EL (cell line): ENCODE measurements at places on chromosomes 7 and 10.

GRCh38 chr7:43572516-43573049 is 10.3 kb upstream of the STK17A start:
- DNase-seq, result peak; percentile 98

DNA sequence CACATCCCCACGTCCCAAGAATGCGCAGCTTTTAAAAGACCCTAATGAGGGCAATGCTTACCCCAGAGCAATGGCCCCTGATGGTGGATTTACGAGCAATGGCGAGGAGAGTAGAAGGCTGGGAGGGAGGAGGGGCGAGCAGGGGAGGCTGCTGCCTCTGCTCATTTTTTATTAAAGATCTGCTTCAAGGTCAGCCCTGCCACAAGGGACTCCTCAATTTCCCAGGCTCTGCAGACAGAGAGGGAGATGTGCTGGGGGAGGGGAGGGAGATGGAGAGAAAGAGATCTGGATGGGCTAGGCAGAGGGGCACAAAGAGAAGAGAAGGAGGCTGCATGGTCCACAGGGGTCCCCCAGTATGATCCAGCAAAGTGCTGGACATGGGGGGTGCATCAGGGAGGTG is 7.8 kb upstream of the SRRM3 start:
- no peak for DNase-seq

DNA sequence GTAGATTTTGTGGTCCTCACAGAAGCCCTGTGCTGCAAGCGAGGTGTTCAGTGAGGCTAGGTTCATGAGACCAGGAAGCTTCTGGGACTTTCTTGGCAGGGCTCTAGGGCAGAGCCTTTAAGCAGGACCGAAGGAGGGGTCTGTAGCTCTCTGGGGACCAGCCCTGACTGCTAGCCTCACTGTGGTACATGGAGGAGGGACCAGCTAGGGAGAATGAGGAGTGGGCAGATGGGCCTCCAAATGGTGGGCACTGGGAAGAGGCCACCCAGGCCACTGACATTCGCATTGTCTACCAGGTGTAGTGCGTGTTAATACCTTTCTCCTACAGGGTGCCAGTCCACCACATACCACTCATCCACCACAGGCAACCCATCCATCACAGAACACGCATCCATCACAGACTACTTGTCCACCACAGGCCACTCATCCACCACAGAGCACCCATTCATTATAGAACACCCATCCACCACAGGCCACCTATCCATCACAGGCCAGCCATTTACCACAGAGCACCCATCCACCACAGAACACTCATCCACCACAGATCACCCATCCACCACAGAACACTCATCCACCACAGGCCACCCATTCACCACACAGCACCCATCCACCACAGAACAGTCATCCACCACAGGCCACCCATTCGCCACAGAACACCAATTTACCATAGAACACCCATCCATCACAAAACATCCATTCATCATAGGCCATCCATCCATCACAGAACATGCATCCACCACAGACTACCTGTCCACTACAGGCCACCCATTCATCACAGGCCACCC is 31.6 kb upstream of the ZNF488 start:
- DNase-seq, result no peak

DNA sequence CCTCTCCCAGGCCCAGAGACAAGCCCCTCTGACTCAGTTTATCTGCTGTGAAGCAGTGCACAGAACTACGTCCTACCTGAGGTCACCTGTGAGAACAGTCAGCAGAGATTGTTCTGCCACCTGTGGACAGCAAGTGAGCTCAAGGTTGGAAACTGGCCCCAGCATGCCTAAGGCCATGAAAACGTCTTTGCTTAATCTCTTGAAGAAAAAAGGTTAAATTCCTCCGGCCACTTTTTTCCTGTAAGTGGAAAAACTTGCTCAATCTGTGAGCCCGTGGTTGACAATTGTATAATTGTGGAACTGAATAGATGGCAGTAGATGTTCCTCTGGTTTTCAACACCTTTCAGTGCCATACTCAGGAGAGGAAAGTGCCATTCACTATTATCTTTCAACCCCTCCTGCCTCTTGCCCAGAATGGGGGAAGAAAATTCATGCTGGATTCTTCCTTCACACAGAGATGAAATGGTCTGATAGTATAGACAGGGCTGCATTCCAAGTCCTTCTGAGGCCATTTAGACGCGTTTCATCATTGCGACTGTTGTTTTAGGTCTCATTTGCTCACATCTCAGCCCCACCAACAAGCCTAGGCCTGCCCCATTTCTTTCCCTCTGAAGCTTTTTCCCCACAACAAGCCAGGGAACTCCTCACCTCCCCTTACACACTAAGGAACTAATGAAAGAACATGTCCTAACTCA is 292.9 kb downstream of the FZD1 start:
- no peak for DNase-seq

GRCh38 chr7:25250386-25250785 is 22.1 kb upstream of the NPVF start:
- no peak for DNase-seq

GRCh38 chr10:88149906-88150305 is 286.5 kb downstream of the PTEN start:
- DNase-seq, result peak; percentile 54

- no peak for DNase-seq
Measured at GRCh38 chr7:102914585-102914984, 1.8 kb downstream of the LRRC17 start.

DNA sequence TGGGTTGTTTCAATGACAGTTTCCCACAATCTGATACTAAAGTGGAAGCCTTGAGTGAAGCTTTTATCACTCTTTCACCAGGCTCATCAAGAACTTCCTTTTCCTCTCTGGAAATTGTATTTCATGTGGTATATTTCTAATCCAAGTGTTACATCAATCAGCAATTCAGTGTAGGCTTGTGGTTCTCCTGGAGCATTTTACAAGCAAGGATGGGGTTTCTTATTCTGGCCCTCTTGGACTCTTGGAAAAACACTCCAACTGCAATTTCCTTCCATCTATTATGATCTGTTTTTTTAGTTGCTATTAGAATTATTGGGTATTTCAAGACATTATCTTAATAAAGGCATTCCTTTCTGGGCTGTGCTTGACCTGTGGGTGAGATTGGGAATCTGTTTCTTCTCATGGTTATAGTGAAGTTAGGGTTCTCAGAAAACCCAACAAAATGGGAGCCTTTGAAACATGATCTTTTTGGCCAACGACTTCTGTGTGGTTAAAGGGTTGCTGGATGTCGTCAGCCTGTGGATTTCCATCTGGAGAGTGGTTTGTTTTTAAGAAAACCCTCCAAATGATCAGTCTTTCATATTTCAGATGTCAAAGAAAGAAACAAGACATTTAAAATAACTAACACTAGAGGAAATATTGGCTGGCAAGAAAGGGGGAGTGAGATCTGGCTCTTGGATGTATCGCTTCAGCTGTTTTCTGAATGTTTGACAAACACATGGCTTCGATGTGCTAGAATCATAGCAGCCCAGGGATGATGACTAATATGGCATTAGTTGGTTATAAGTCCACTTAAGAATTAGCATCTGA is 540.2 kb downstream of the LRMDA start:
- DNase-seq, result peak; percentile 6

- DNase-seq, result no peak
Measured at GRCh38 chr10:932589-932988, 1.1 kb upstream of the LARP4B start.

DNA sequence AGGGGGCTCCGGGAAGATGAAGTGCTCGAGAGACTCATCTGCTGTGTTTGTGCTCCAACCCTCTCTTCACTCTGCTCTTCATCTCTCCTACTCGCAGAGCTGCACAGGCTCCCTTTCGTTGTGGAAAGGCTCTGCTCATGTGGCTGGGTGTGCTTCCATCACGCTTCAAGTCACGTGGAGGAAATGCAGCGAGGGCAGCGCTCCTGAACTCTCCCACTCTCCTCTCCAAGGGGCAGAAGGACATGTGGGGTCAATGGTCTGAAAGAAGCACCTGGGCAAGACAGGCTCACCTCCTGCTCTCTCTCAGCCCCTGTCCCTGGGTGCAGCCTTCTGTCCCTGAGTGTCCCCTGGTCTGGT is 72.6 kb downstream of the USP6NL start:
- no peak for DNase-seq

GRCh38 chr10:131660427-131660826 is 240.4 kb upstream of the PPP2R2D start:
- DNase-seq, result no peak

GRCh38 chr7:2068693-2069471 is 163.9 kb downstream of the MAD1L1 start:
- no peak for DNase-seq

DNA sequence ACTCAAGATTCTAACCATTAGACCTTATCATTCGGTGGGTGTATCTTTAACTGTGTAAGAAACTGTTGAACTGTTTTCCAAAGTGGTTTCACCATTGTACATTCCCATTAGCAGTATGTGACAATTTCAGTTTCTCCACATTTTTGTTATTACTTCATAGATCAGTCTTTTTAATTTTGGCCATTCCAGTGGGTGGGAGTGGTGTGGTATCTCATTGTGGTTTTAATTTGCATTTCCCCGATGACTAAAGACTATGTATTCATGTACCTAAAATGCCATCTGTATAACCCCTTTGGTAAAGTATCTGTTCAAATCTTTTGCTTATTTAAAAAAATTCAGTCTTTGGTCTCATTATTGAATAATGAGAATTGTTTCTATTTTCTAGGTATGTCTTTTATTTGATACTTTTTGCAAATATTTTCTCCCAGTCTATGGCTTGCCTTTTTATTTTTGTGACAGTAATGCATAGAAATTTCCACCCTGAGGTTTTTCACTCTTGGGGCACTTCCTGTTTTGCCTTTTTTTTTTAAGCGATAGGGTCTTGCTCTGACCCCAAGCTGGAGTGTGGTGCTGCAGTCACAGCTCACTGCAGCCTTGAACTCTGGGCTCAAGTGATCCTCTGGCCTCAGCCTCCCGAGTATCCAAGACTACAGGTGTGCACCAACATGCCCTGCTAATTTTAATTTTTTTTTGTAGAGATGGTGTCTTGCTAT is 141.1 kb upstream of the ITGB1 start:
- DNase-seq, result peak; percentile 67

GRCh38 chr10:59517341-59517899 is 155.1 kb upstream of the FAM13C start:
- no peak for DNase-seq

GRCh38 chr10:69409176-69409495 is 7.6 kb downstream of the TACR2 start:
- no peak for DNase-seq

DNA sequence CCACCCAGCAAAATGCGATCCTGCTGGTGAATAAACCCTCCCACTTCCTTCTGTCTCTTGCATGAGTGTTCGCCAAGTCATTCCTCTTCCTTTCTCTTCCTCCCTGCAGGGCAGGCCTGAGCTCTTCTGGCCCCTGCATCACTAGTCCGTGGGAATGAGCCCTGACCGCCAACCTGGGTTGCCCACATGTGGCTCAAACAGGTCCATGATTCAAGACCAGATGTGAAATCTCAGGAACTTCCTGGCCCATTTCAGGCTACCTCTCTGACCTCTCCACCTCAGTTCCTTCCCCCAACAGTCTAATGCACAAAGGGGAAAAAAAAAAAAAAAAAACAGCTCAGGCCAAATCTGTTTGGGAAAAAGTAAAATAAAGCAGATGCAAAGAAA is 5.4 kb upstream of the YWHAG start:
- peak; percentile 73 for DNase-seq

GRCh38 chr7:149846021-149846420 is 7.8 kb downstream of the ZNF862 start:
- no peak for DNase-seq

- DNase-seq, result no peak
Measured at GRCh38 chr10:63441404-63441803, 24.4 kb downstream of the JMJD1C start.

GRCh38 chr10:43885842-43886241 is 237.2 kb upstream of the ZNF32 start:
- no peak for DNase-seq

- no peak for DNase-seq
Measured at GRCh38 chr7:137413901-137414300, 70.4 kb upstream of the PTN start.

- peak; percentile 37 for DNase-seq
Measured at GRCh38 chr10:76550806-76551205, 1086.8 kb downstream of the KCNMA1 start.

GRCh38 chr7:137927386-137927785 is 74.5 kb downstream of the CREB3L2 start:
- no peak for DNase-seq

- DNase-seq, result peak; percentile 74
Measured at GRCh38 chr10:120387326-120387725, 69.7 kb upstream of the PLPP4 start.
